Fibroblast of mammary gland (primary cell): ENCODE measurements at places on chromosomes 2 and 18.

GRCh38 chr2:5692561-5693286 is 540 bp downstream of the SOX11 start:
- no peak for DNase-seq

DNA sequence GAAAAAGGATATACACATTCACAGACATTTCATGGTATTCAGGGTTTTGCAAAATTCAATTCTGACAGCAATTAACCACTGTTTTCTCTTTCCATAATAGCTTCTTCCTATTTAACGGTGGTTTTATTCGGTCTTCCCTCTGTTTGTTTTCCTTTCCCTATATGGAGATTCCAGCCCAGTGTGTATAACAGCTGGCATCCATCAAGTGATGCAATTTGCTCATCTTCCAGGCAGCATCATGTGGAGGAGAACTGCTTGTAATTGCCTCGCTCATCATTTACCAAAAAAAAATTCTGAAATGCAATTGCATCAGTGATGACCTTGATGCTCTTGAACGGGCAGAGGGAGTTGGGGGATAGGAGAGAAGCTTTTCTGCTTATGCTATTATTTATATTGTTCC is 165.9 kb upstream of the PGAP1 start:
- DNase-seq: peak; percentile 85

- no peak for DNase-seq
Measured at GRCh38 chr2:25071966-25072365, 30.1 kb downstream of the EFR3B start.

GRCh38 chr2:47782381-47782670 is 619 bp upstream of the MSH6 start:
- no peak for DNase-seq

DNA sequence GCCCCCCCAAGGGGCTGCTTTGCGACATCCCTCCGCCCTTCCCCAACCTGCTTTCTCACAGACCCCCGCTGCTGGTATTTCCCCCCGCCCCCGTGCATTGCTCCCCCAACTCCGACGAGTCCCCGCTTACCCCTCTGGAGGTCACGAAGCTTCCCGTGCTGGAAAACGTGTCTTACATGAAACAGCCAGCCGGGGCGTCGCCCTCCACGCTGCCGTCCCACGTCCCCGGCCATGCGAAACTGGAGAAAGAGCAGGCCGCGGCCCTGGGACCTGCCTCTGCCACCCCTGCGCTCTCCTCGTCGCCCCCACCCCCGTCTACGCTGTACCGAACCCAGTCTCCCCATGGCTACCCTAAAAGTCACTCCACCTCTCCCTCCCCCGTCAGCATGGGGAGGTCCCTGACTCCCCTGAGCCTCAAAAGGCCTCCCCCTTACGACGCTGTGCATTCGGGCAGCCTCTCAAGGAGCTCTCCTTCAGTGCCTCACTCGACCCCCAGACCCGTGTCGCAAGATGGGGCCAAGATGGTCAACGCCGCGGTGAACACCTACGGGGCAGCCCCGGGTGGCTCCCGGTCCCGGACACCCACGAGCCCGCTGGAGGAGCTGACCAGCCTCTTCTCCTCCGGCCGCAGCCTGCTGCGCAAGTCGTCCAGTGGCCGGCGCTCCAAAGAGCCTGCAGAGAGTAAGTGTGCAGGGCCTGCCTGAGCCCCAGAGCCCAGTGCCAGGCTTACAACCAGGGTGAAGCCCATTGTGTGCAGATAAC is 183.0 kb downstream of the NYAP2 start:
- DNase-seq: no peak

- no peak for DNase-seq
Measured at GRCh38 chr2:126059379-126059778, 596.6 kb upstream of the GYPC start.

DNA sequence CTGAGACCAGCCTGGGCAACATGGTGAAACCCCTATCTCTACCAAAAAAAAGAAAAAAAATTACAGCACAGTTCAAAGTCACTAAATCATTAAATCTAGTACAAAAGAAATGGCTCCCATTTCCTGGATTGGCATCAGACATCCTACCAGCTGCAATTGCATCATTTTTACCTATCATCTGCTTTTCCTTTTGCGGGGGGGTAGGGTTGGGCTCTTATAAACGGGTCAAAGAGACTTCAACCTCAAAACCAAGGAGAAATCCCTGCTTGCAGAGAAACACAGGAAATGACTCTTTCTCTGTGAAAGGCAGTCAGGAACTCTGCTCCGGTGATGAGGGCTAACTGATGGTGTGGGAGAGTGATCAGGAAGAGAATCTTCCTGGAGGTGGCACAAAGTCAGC is 45.3 kb upstream of the RFX8 start:
- peak; percentile 73 for DNase-seq

DNA sequence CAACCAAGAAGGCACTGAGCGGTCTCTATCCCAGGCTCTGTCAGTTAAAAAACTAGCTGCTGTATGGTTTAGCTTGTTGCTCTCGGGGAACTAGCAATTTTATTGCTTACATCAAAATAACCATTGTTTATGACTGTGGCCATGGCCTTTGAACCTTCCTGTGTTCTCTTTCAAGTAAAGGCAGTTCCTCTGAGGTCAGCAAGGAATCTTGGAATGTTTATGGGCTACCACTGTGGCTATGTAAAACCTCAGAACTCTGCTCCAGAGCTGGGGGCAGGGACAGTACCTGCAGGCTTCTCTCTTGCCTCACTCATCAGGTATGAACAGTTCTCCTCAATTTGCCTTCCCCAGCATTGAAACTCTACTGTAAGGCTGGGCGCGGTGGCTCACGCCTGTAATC is 416.0 kb upstream of the NETO1 start:
- peak; percentile 34 for DNase-seq

DNA sequence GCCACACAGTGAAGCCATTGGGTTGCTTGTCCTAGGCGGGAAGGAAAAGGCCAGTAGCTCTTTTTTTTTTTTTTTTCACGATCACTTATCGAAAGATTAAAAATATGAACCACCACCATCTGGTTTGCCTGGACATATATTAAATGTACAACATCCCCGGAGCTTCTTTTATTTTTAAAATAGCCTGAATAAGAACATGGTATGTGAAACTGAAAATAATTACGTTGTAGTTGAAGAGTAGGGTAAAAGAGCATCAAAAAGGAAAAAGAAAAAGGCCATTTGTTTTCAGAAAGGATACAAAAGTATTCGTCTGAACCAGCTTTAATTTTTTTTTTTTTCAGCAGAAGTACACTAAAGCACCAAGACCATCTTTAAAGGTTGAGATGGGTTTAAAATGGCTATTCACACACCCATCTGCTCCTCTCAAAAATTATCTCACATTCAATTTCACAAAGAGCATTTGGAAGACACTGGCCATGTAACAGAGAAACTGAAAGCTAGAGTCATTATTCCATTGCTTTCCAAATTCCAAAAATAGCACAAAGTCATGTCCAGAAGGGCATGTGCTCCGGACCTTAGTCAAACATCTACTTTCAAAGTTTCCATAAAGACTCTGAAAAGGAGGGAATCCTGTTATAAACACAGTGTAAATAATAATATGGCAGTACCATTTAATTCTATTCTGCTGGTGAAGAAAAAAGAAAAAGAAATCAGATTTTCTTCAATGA is 82.9 kb downstream of the SCN3A start:
- DNase-seq: no peak

DNA sequence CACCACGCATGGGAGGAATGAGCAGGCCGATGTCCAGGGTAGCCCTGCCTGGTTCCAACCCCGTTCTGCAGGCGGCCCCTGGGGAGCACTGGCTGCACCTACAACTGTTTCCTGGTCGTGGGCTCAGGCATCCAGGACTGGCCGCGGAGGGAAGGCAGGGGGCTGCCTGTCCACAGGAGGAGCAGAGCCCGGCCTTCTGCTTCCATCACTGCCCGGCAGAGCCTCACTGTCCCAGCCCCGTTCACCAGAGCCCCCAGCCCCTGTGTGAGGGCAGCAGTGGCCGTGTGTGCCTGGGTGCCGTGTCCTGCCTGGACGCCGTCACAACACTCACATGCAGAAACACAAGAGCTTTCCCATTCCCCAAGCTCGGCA is 56.2 kb downstream of the KCNG2 start:
- DNase-seq: no peak

DNA sequence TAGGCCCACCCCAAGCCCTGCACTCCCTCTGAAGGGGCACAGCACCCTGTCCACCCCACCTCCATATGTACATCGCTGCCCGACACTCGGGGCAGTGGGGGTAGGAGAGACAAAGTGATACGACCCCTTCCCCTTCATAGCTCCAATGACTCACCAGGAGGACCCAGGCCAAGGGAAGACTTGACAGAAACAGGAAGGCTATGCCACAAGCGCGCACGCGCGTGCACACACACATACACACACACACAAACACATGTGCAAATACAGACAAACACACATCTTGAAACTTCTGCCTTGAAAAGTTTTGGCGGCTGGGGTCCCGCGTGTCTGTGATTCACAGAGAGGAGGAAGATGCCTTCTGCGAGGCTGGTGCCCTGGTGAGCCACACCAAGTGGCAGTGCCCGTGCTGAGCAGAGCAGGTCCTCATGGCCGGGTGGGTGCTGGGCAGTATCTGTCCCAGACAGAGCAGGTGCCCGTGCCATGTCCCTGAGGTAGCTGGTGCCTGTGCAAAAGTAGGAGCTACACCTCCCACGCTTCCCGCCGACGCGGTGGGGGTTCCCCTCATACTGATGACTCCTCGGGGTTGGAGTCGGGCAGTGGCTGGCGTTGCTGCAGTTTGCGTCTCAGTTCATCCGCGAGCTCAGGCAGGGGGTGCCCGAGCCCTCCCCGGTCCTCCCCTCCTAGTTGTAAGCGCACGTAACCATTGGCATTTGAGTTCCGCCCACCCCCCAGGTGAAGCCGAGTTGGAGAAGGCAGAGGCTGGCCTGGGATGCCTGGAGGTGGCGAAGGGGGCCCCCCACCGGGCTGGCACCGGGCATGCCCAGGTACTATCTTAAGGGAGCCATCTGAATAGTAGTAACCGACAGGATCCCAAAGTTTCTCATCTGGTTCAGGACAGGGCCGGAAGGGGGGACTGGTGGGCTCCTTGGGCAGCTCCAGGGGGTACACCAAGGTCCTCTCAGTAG is 2.5 kb upstream of the ANKRD39 start:
- no peak for DNase-seq

- no peak for DNase-seq
Measured at GRCh38 chr2:103174711-103175110, 412.9 kb downstream of the TMEM182 start.

- no peak for DNase-seq
Measured at GRCh38 chr2:137229834-137230233, 464.5 kb downstream of the THSD7B start.

DNA sequence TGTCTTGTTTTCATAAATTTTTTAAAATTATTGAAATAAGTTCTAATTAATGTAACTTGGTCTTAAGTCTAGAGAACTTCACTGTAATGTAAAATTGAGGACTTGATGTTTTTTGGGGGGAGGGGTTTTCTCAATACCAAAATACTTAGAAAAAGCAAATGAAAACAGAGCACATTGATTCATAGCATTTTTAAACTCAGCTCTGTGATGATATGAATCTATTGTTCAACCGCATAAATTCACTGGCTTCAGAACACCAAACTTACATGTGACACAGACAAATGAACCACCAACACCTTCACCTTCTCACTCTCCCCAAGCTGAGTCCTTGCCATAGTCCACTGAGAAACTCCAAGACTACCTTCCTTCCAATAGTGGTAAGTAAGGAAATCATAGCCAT is 108.2 kb downstream of the ZNF521 start:
- DNase-seq: no peak

DNA sequence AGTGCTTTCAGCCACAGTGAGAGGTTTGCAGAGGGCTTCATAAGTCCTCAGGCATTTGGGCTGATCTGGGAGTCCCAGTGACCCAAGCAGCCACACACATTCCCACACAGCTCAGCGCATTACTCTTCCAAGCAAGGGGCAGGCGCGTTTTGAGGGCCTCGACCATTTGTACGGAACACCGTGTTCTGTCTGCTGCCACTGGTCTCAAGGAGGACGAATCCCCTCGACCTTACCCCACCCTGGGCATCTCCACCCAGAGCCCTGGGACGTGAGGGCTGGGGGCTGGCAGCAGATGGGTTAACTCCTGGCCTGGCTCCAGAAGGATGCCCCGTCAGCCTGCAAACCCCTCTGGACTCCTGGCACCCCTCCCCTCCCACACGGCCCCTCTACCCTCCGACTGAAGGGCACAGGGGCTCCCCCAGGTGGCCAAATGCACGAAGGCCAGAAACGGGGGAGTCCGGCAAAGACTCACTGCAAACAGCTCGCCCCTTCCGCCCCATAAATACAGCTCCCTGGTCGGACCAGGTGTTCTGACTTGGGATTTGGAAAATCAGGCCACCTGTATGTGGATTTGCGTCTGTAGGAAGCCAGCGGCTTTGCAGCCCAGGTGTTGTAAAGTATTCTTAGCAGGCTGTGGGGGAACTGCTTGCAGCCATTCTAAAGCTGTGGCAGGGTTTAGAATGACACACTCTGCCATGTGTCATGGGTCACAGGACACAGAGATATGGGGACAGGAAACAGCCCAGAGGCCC is 33.6 kb upstream of the PTMA start:
- peak; percentile 34 for DNase-seq

GRCh38 chr2:8571792-8572499 is 109.9 kb upstream of the ID2 start:
- DNase-seq: no peak

DNA sequence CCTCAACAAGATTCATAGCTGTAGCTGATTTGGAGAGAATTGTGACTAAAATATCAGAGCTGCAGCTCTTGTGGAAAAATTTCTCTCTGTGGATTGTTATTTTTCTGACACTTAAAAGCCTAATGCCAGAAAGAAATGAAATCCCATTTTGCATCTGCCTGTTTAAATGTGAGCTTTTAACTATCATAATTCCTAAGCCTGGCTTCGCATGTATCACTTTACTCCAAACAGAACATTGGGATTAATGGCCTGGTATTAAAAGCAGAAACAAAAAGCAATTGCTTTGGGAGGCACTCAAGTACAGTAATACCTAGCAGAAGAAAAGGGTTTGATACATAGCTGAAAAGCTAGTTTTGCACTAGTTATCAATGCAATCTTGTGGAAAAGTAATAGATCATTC is 164.2 kb upstream of the FSHR start:
- DNase-seq: no peak

DNA sequence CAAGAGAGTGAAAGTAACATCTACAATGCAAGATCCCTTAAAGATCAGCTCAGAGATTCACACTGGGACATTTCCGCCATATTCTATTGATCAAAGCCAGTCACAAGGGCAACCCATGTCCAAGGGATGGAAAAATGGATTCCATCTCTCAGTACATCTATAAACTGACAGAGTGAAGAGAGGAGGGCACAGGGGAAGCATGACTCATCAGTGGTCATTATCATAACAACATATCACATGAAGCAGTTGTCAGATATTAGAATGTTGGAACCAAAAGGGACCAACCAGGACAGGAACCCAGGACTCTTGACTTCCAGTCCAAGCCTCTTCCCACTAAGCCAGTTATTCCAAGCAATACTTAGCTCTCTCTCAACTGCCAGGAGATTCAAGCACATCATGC is 54.9 kb upstream of the IGFBP2 start:
- DNase-seq: peak; percentile 52

- DNase-seq: peak; percentile 24
Measured at GRCh38 chr2:168456521-168457189, 583 bp downstream of the CERS6 start.

- DNase-seq: no peak
Measured at GRCh38 chr2:160336635-160337034, 136.6 kb upstream of the ITGB6 start.

- peak; percentile 66 for DNase-seq
Measured at GRCh38 chr18:34322365-34323289, 97.9 kb upstream of the NOL4 start.
